Stimulated activated CD4-positive, alpha-beta T cell treated with anti-CD3 and anti-CD28 coated beads, Interleukin-15, amount 100 ng/mL, for 24 hours (primary cell): ENCODE measurements at places on chromosomes 4 and X.

- DNase-seq = no peak
Observed at GRCh38 chr4:135533053-135533452, 1331.5 kb upstream of the PABPC4L start.

DNA sequence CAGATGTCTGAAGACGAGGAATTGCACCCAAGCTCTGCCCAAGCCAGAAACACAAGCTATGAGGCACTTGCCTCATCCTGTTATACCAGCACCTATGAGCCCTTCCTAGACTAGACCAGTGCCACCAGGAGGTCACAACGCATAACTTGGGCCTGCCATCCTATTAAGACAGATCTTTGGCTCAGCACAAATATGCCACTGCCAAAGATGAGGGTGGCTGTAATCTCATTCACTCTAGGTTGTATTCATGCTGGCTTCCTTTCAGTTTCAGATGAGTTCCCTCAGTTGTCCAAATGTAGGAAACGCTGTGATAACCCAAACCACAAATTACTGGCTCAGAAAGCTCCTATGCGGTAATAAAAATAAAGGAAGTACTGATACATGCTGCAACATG lies 76.5 kb upstream of the CITED1 start:
- no peak for DNase-seq

- no peak for DNase-seq
Observed at GRCh38 chr4:112908511-112908910, 140.9 kb upstream of the ANK2 start.

DNA sequence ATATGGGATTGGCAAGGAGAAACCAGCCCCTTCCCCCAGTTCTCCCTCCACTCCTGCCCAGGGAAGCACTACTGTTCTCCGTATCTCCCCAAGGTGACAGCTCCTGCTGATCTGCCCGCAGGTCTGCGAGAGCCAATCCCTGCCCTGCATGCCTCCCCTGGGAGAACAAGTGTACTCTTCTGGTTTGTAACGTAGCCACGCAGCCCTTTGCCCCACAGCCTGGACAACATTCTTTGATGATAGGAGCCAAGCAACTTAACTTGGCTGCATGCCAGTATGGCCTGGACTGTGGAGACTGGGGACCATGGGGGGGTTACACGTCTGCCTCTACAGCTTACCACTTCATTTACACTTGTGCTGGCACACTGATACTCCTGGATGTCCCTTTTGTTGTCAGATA lies 2.0 kb downstream of the STBD1 start:
- DNase-seq = no peak

DNA sequence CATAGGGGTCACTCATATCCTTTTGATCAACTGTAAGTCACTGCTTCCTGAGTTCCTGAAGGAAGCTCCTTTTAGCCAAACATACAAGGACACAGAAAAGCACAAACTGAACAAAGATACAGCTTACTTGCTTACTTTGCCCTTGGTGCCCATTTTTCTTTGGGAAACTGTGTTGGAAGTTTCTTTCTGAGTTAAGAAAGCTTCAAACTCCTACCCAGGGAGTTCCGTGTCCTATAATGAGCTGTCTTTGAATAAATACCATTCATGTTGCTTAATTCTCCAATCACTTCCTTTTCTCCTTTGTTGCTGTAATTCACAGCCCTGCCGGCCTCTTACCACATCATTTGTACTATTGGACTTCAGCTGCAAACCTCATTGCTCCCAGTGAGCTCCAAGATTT lies at the start of gene ADH4:
TSS of gene ADH4 (minus strand) at position 228 of the 400 bp plus-strand sequence. CDS start at position 153, 75 bp downstream.
- no peak for DNase-seq

- DNase-seq = no peak
Observed at GRCh38 chr4:118740869-118741268, 55.7 kb downstream of the METTL14 start.

GRCh38 chr4:96784336-96784735 lies 944.4 kb downstream of the PDHA2 start:
- DNase-seq = no peak

DNA sequence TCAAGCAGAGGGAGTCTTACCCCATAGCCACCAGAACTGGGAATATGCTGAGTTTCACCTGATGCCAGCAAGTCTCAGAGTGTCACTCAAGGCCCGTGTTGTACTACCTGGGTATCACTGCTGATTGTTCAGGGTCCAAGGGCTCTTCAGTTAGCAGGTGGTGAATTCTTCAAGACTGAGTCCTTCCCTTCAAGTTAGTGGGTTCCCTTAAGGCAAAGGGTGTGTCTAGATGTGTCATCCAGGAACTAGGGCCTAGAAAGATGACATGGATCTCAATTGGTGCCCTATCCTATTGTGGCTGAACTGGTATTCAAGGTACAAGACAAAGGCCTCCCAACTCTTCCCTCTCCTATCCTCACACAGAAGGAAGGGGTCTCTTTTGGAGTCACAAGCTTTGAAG lies 159.9 kb upstream of the DIPK2B start:
- DNase-seq = no peak

DNA sequence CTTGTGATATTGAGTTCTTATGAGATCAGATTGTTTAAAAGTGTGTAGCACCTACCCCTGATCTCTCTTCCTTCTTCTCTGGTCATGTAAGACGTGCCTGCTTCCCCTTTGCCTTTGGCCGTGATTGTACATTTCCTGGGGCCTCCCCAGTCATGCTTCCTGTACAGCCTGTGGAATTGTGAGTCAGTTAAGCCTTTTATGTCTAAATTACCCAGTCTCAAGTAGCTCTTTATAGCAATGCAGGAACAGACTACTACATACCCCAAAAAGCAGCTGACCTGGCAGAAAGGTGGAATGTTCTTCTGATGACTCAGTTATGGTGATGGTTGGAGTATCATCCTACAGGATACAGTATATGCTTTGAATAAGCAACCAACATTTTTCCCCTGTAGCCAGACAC lies 11.4 kb upstream of the MCUB start:
- peak; percentile 30 for DNase-seq

GRCh38 chr4:7014815-7015214 lies 28.4 kb upstream of the TADA2B start:
- DNase-seq = no peak

DNA sequence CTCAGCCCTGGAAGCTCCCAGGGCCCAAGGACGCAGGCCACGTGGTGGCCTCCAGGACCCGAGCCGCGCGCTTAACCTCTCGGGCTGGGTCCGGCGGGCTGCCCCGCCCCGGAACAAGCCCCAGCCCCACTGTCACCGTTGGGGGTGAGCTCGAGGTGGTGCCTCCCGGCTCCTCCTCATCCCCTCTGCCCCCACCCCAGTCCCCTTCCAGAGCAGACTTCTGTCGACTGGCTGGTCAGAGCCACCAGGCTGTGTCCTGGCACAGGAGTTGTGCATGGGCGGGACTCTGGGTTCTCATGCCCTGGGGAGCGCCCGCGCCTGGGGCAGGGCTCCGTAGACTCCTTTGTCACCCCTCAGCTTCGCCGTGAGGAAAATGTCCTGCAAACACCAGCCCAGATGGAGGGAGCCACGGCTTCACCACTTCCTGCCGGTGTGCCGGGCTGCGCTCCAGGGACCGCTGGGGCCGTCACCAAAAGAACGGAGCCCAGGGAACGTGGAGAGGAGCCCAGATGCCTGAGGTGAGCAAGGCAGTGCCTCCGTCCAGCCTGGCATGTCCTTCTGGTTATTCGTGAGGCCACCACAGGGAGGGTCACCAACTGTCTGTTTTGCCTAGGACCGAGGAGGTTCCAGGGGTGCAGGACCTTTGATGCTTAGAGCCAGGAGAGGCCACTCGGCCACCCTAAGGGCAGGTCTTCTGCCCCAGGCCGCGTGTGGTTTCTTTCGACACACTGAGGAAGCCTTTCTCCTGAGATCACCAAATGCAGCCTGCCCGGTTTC lies 7.1 kb upstream of the RGS12 start:
- no peak for DNase-seq

DNA sequence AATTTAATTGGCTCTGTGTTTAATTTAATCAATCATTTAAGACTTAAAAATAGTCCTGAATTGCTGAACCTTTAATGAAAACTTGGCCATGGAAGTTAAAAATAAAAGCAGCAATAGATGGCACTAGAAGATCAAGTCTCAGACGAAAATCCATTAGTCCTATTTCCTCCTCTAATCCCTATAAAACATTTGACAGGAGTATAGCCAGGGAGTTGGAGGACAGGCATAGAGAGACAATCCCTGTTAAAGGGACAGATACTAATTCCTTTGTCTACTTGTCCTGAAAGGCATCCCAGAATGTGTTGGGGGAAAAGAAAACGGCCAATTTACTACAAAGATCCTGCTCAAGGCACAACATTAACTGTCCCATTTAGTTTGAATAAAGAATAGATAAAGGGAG lies 276.3 kb upstream of the TACR3 start:
- no peak for DNase-seq

DNA sequence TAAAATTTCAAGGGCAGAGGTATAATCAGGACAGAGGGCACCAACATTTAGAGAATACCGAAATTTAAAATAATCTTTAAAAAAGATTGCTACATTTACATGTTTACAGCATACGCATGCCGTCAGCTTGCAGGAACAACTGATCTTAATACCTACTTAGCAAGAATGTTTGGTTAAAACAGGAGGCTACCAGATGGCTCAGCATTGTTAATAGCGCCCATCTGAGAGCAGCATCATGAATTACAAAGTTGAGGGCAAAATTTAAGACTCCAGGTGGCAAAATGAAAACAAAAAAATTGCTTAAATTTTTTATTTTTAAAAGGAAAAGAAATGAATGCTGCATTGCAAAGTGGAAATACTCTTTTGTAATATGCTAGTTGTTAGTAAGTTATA lies 241.3 kb downstream of the C4orf33 start:
- DNase-seq = no peak

DNA sequence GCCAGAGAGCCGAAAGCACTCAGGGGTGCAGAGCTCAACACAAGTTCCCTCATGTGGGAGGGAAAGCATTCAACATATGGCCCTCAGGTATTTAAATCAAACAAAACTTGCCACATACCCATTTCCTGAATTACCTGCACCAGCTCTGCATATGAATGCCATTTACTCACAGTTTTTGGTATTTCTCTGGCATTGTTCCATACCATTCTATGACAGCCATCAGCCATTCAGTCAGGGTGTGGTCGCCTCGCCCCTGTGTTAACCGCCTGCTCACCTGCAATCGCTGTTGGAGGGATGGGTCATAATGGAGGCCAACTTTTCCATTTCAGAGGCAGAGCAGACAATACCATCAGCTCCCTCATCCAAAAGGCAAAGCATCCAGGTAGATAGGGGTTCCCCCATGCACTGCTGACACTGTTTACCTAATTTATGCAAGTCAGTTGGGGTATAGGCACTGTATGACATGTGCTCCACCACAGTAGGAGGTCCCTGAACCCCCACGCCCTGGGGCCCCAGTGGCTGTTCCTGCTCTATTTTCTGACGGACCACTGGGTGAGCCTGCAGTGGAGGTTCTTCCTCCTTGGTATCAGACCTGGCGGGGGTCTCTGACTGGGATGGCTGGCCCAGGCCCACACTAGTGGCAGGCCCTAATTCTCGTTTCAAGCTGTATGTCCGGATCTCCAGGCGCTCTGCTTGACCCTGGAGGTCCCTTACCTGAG lies 227.1 kb downstream of the ADGRL3 start:
- no peak for DNase-seq

DNA sequence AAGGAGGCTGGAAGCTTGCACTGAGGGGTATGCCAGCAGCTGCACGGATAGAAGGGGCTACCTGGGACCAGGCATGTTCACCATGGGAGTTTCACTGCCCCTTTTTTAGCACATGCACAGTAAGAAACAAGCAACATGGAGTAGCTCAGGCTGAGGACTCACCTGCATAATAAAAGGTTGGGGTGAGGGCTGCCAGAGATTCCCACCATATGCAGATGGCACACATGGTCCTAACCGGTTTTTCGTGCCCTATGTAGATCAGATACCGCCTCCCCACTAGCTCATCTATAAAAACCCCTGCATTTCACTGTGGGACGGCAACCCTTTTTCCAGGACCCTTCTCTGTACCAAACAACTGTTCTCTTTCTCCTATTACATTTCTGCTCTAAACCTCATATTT lies 97.0 kb upstream of the LANCL3 start:
- DNase-seq = no peak

GRCh38 chrX:69127466-69127865 lies 37.8 kb downstream of the PJA1 start:
- DNase-seq = no peak

DNA sequence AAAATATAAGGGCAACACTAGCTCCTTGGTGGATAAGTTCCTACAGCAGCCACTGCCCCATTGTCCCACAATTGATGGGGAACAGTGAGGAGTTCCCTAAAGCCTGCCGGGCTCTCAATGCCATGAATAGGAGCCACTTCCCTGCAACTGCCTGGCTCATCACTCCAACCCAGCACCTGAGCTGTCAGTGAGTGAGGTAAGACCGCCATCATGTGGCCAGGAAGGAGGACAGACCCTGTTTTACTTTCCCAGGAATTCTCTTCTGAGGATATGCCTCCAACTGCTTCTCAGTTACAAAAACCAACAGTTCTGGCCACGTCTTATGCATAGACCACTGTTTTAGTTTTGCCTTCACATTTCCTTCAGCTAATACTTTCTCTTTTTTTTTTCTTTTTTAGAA lies 45.5 kb downstream of the SRPX start:
- peak; percentile 1 for DNase-seq

DNA sequence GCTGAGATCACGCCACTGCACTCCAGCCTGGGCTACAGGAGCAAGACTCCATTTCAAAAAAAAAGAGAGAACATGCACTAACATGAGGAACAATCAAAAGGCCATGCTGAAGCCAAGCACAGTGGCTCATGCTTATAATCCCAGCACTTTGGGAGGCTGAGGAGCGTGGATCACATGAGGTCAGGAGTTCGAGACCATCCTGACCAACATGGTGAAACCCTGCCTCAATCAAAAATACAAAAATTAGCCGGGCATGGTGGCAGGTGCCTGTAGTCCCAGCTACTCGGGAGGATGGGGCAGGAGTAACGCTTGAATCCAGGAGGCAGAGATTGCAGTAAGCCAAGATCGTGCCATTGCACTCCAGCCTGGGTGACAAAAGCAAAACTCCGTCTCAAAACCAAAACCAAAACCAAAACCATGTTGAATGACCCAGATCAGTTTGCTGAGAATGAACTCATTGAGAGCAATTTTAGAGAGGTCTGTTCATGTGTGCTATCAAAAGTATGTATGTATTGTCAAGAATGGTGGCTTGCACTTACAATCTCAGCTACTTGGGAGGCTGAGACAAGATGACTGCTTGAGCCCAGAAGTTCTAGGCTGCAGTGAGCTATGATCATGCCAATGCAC lies 44.8 kb downstream of the PDS5A start:
- no peak for DNase-seq

DNA sequence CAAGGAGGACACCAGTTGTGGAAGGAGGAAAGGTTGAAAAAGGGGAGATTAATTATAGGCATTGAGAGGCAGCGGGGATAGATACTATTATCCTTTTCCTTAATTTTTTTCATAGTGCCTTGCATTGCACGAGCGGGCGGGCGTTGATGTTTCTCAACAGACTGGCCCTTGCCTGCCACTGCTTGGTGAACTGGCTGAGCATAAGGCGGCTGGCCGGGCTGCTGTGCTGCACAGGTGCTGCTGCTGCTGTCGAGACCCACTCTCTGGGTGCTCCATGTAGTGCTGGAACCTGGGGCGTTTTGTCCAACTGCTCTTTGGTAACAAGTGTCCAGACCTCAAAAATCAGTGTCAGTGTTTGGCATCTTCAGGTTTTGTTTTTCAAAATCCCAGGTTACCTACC lies 83.3 kb upstream of the PAQR3 start:
- DNase-seq = no peak

GRCh38 chr4:100816436-100817045 lies 298.7 kb upstream of the EMCN start:
- no peak for DNase-seq
